ENCODE measurements at places on chromosomes 1 and 21.

- no peak for DNase-seq
These were observed 54.3 kb upstream of the SERBP1 start for GRCh38 chr1:67484492-67484891.

DNA sequence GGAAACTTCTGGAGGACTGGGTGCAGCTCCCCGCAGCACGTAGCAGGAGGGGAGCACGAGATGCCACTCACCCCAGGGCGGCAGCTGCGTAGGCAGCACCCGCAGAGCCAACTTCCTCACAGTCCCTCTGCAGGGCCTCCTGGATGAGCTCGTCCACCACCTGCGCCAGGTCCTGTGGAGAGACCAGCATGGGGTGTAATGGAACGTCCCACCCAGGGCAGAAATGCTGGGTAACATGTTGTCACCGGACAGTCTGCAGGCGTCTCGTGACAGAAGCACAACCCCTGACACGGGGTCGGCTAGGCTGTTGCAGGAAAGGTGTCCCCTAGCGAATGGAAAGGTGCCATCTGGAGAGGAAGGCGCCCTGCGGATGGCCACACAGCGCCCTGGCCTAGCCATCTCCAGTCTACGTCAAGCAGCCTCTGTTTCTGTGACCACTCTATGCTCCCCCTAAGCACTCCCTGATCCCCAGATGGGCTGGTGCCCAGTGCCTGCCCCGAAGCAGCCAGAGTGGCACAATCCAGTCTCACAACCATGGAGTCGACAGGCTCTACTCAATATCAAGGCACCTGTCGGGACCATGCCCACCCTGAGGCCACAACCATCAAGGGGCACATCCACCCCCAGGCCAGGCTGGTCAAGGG is 21.2 kb downstream of the MCM3AP start:
- no peak for DNase-seq

- no peak for DNase-seq
These were observed 3.7 kb upstream of the TMEM61 start for GRCh38 chr1:54976747-54977146.

DNA sequence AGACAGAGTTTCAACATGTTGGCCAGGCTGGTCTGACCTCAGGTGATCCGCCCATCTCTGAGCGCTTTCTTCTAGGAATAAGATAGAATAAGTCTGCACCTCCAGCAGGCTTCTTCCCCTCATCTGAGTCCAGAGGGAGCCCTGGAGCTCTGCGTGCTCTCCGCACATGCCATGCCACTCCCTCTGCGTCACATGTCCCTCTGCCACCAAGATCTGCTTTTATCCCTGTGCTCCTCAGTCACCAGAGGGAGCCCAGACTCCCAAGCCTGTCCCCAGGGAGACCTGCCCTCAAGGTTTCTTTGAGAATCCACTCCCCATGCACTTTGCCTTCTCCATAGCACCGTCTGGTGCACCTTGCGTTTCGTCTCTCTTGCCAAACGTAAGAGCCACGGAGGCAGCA is 213.0 kb downstream of the CAMTA1 start:
- no peak for DNase-seq

DNA sequence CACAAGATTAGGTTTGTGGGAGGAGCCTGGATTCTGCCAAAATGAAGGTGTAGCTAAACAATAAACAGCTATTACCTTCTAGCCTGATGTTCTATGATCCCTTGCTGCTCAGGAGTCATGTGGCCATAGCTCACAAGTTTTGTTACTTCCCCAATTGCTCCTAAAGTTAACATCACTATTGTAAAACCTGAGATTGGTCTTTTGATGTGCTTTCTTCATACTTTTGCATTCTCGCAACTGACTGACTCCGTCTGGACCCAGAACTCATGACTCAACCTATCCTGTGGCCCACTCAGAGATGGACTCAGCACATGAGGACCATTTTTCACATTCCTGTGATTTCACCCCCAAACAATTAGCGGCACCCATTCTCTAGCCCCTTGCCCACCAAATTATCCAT is 69.1 kb downstream of the PTGS2 start:
- DNase-seq, result no peak

GRCh38 chr1:162906485-162906884 is 45.5 kb upstream of the CCDC190 start:
- no peak for DNase-seq

GRCh38 chr1:198205016-198205684 is 48.4 kb downstream of the NEK7 start:
- no peak for DNase-seq

DNA sequence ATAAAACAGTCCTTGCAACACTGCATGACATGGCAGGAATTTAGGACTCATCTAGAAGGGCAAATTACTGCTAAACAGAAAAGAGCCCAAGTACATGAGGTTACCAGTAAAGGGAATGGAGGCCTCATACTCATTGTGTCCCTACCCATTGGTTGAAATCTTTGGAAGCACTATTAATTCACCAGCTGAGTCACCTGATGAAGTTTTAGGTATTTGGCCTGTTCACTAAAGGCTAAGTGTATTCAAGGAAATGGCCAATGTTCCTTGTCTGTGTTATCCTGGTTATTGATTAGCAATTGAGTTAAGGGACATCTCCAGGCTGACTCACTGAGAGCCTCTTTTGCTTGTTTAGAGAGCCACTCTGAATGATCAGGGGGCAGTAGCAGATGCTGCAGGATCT is 188.4 kb downstream of the ZZZ3 start:
- no peak for DNase-seq

- DNase-seq, result no peak
These were observed 598.6 kb downstream of the NPHP4 start for GRCh38 chr1:5393603-5394002.

- no peak for DNase-seq
These were observed 126.0 kb upstream of the HMCN1 start for GRCh38 chr1:185608177-185608576.

DNA sequence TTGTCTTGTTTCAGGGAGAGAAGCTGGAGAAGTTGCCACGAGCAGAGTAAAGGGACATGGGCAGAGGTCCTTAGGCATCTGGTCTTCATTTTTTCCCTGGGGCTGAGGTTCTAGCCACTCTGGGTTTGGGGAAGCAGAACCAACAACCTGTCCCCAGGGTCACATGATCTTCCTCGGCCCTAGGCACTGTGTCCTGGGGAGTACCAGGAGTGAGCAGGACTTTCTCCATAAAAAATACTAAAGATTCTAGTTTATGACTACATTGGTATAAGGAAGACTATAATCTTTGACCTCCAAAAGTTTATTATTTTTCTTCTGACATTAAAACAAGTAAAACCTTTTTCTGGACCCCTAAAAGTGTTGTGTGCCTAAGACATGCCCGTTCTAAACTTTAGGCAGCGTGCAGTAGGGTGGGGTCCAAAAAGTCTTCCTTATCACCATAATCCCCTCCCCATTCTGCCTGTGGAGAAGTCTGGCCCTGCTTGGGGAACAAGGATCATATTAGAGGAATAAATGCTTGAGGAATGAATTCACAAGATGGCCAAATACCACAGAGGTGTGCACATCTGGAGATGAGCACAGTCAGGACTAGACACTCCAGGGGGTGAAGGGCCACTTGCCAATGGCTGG is 19.3 kb upstream of the IGSF3 start:
- DNase-seq, result no peak

- DNase-seq, result no peak
These were observed 880 bp upstream of the MTF2 start for GRCh38 chr1:93078203-93078602.

GRCh38 chr1:94538243-94538827 is 3.2 kb downstream of the F3 start:
- DNase-seq, result no peak

DNA sequence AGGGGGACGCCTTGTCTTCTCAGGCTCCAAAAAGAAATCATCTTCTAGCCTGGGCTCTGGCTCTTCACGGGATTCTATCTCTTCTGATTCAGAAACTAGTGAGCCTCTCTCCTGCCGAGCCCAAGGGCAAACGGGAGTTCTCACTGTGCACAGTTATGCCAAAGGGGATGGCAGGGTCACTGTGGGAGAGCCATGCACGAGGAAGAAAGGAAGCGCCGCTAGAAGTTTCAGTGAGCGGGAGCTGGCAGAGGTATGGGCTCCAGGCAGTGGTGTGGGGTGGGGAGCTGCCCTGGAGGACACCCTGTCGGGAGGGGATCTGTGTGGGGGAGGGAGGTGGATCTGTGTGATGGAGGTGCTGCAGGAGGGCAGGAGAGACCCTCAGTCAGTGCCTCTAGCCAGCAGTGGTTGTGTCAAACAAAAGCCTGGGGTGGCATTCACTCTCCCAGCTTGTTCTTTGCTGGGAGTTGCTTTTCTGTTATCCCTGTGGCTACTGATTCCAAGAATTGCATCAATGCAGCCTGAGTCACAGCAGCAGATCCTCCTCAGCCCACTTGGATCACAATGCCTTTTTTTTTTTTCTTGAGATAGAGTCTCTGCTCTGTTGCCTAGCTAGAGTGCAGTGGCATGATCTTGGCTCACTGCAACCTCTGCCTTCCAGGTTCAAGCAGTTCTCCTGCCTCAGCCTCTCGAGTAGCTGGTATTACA is 21.8 kb downstream of the KDM4A start:
- no peak for DNase-seq

DNA sequence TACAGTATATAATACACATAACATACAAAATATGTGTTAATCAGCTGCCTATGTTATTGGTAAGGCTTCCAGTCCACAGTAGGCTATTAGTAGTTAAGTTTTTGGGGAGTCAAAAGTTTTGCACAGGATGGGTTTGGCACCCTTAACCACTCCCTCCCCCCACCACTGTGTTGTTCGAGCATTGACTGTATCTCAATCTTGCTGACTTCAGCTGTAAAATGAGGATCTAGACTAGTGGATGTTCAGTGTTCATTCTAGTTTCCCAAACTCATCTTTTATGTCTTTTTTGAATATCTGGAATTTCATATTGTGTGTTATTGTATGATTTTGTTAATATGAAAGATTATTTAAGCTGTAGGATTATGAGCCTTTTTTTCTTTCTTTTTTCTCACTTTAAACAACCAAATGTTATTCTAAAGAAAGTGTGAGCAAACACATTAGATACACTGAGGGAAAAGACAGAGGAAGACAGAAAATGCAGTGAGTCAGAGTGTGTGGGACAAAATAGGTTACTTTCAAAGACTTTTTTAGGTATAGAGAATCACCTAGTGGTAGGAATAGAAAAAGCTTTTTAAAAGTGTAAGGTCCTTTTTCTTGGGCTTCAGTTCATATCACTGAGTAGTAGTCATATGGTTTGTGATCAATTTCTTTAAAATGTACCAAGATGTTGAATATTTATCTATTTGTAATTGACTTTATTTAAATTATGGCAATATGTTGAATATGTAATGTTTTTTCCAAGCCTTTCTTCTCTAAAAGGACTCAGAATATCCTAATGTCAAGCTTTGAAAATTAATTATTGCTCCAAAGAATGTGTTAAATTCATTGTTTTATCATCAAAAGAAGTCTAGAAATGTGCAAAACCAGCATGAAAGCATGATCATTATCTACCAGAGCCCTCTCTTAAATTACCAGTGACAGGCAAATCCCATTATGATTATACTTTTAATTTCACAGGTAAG is 17.9 kb upstream of the CENPF start:
- no peak for DNase-seq

DNA sequence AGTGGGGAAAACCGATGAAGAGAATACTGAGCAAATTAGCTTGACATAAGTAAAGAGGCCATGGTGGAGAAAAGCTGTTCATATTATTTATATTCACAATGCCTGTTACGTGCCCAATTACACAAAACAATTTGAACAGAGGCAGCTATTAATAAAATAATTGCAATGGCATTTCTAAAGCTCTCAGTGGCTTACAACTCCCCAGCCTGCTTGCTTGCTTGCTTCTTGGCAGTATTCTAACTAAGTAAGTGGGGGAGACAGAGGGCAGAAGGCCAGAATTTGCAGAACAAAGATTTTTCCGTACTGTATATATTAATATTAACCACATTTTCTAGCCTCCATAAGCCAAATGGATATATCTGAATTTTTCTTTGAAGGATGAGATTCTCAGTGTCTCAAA is 12.9 kb downstream of the PTPN14 start:
- DNase-seq, result no peak

DNA sequence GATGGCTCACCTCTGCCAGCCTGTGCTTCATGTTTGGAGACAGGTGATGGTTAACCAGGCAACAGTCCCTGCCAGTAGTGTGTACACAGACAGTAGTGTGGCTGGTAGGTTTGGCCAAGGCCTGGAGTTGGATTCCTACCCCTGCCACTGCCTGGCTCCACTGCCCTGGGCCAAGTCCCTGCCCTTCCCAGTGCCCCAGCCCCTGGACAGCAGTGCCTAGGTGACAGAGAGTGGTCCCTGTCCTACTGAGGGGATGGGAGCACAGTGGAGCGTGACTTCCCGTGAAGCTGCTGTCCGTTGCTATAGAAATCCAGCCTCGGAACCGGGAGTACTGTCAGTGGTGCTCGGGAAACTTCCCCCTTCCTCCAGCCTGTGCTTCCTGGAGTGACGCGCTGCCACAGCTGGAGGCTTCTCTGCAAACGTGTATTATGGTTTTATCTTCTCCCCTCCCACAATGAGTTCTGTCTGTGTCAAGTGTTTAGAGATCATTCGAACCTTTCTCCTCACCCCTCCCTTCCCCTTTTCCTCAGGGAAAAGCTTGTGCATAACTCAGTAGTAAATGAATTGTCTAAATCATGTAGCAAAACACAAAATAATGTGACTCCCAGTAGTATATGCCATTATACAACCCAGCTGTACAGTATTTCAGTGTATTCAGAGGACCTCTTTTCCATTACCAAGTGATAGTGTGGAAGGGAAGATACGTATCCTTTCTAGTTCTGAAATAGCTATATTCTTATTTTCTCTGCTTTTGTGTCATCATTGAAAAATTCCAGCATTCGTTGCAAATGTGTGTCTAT is 73.4 kb downstream of the GALNT2 start:
- DNase-seq, result no peak

DNA sequence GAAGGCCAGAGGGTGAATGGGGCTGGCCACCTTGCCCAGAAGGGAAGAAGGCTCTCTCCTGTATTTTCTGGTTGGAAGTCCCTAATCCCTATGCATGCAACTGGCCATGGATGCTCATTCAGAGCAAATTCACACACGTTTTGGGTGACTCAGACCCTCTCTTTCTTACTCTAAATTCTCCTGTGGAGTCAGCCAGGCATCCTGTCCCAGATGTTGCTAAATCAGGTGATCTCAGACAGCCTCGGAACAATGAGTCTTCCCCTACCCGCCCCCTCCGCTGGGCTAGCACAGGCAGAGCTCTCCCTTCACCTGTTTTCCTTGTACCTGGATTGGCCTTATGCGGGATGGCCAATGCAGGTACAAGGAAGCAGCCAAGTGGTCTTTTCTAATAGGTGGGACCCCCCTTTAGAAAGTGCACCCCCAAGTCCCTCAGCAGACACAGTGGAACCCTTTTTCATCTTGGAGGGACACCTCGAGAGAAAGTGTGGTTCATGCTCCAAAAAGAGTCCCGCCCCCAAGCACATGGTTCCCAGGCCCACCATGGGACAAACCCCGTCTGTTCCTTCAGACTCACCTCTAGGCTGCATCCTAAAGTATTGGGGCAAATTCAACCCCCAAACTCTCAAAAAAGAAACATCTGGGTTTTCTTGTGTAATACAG is 8.6 kb downstream of the S100A6 start:
- no peak for DNase-seq

DNA sequence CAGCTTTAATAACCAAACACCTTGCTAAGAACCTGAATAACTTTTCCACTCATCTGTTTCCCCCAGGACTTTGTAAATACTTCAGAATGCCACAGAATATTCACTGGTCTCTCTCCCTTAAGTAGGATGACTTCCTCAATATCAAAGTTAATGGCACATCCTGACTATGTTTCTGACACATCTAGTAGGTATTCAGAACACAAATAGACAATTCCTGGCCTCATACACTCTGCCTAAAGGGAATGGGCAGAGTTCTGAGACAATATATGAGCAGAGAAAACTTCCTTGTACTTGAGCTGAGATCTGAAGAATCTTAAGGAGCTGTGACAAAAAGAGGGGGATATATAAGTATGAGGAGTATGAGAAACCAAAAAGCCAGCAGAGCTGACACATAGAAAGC is 34.8 kb downstream of the ANKRD13C start:
- no peak for DNase-seq
